ENCODE measurements at places on chromosomes 2 and 18.

- no peak for DNase-seq
Observed at GRCh38 chr18:62138461-62139235, 48.2 kb downstream of the PIGN start.

DNA sequence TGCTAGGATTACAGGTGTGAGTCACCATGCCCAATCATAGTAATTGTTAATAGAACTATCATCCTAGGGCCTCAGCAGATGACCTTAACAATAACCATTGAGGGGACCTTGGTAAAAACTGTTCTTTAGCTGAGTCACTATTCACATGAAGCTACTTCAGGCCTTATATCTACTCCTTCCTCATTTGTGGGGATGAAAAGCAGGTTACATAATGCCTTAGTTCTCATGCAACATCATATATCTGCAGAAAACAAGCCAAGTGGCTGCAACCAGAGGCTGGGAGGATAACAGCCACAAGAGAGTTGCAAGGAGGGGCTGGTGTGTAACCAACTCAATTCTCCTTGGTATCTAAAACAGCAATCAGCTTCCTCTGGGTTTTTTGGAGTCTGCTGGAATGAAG lies 445.4 kb downstream of the NBAS start:
- no peak for DNase-seq

- no peak for DNase-seq
Observed at GRCh38 chr2:20999906-21000645, 43.8 kb downstream of the APOB start.

DNA sequence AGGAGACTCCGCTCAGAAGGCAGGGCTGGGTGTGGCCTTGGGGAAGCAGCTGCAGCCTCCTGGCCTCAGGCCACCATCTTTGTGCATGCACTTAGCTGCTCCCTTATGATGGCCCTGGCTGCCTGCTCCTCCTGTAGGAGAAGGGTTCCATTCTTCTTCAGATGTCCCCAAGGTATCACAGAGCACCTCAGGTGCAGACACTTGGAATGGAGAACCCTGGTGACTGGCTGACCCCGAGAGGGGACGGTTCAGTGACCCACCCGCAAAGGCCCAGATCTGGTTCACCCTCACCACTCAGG lies 9.6 kb downstream of the GPAT2 start:
- no peak for DNase-seq

DNA sequence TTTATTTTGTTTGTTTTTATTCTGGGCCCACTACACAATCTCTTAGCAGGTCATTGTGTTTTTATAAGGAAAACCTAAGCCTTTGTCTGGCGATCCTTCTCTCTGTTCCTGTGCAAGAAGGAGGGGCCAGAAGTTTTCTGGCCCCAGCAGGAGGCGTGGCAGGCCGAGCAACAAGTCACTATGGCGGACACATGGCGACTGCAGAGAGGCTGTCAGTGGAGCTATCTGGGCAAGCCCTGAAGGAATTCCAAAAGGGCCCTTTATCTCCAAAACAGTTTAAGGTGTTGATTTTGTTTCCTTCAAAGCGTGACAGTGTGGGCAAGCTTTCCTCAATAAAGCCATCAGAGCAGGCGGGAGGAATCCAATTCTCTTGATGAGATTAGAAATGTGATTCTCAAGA lies 118.8 kb upstream of the CTAGE1 start:
- DNase-seq, result no peak

DNA sequence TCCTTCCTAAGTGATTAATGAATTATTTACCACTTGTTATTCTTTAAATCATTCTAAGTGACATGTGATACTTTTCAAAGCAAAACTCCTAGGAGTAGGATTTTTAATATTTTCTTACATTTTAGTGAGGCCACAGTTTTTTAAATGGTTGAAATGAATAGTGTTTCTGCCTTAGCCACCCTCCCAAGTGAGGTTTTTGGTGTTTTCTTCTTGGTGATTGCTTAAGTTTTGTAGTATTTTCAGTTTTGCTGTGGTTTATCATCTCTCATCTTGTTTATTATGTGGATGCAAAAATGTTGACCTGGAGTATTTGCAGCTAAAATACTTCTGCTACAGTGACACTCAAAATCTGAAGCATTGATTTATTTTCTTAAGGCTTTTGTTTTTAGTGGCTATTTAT lies 9.8 kb downstream of the AFTPH start:
- DNase-seq, result no peak

GRCh38 chr18:43572163-43572562 lies 294.9 kb upstream of the SYT4 start:
- DNase-seq, result no peak

DNA sequence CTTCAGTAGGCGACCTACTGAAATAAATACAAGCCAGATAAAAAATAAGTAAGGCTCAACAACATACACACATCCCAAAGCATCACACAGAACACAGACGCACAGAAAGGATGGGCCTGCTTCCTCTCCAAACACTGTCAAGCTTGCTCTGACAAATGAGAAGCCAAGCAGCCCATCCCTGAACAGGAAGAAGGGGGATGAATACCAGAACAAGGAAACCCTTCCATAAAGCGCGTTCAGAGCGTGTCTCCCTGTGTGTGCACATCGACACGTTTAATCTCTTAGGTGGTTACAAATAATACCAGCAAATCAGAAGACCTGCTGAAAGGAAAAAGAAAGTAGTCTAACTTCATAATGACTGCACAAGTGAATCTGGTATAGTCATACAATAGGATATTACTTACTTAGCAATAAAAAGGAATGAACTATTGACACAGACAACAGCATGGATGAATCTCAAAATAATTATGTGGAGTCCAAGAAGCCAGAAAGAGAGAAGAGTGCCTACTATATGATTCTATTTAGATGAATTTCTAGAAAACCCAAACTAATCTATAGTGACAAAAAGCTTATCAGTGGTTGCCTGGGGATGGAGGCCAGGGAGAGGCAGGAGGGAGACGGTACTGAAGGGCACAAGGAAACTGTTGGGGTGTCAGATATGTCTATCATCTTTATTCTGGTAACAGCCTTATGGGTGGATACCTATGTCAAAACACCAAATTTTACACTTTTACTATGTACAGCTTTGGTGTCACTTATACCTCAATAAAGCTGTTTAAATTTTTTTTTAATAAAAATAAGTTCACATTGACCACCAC lies 26.8 kb downstream of the MBOAT2 start:
- DNase-seq, result no peak

- no peak for DNase-seq
Observed at GRCh38 chr2:216491793-216492596, 6.6 kb upstream of the RPL37A start.

DNA sequence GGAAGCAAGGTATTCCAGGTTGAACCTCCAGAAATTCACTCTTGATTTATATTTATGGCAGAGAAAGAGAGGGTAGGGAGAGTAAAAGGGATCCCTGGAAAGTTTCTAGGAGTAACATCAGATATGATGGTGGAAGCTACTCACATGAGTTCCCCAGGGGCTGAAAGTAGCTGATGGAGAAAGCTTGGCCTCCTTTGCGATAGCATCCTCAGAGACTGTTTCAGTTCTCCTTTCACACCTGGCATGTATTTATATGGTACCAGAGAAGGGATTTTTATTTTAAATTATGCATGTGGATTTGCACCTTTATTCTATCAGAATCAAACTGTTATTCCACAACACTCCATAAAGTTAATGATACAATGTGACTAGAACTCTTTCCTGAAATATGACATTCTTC lies 126.3 kb upstream of the OSR1 start:
- no peak for DNase-seq

Data from mucosa of gallbladder (tissue), 1 donor.